ENCODE measurements at places on chromosomes 4 and X.

DNA sequence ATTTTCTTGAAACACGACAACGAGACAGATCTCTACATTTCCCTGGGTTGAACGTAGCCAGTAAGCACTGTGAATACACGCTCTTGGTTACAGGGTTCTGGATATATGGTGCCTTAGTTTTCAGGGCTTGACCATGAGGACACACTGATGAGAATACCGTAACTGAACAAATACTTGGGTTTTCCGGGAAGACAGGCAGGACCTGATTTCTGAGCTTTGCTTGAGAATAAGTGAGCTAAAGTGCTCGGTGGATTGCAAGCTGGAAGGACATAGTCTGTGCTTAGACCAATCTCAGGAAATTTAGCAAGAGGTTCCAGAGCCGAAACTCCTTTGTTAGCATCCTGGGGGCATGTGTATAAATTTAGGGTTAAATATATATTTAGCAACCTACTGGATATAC is 876 bp upstream of the TACR3 start:
- H3K27ac ChIP-seq, result no peak overlapping the region
- DNase-seq, result peak; percentile 82

DNA sequence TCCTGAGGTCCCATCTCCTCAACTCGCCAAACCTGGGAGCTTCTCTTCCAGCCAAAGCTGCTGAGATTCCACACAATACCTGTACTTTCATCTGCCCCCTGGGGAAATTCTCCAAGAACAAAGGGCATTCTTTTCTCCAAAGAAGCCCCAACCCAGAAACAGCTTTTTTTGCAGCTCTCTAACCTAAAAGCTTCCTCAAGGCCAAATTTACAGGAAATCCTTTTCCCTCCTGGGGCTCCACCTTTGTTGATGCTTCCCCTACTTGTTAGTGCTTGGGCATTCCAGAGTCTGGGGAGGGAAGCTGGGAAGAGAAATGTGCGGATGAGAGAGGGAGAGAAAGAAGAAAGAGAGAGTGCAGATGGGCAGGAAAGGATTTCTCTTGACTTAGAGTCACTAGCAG is 24.3 kb downstream of the ZBTB33 start:
- H3K27ac ChIP-seq, result no peak overlapping the region
- no peaks in the 10 kb centered on the region for H3K36me3 ChIP-seq
- no peaks in the 10 kb centered on the region for H3K27me3 ChIP-seq

- peaks cover 4% of the 10 kb centered on the region for H3K4me1 ChIP-seq
- no peak overlapping the region for H3K4me3 ChIP-seq
- no peaks in the 10 kb centered on the region for H3K27me3 ChIP-seq
- no peak for DNase-seq
- peaks cover 53% of the 10 kb centered on the region for H3K36me3 ChIP-seq
- H3K27ac ChIP-seq, result no peak overlapping the region
Observed at GRCh38 chr4:3525532-3526430, 6.4 kb downstream of the LRPAP1 start.

DNA sequence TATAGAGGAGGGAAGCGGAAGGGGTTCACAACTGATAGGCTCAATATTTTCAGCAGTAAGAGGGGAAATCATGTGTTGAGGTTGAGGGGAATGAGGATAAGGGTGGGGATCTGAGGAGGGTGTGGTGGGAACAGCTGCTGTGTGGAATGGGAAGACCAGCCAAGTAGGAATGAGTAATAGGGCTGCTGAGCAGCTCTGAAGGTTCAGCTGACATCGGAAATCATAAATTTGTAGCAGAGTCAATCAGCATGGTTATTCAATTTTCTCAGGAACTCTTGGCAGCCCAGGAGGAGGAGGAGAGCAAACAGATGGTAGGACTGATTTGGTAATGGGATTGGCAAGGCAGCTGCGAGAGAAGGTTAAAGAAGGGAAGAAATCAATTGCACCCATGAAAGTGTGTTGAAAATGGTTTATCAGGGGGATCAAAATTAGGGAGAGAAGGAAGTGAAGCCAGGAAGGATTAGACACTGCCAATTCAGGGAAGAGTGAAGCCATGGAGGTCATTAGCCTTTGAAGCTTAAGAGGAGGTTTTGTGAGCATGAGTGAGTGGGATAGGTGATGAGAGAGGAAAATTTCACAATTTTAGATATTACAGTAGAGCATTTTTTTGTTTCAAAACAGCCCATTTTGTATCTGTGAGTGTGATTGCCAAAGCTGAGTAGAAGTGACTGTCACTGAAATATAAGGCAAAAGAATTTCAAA is 82.6 kb downstream of the PCDH7 start:
- H3K27ac ChIP-seq, result no peak overlapping the region
- no peak overlapping the region for H3K4me3 ChIP-seq
- no peak for DNase-seq
- H3K36me3 ChIP-seq, result peaks cover 1% of the 10 kb centered on the region
- H3K4me1 ChIP-seq, result no peaks in the 10 kb centered on the region
- H3K27me3 ChIP-seq, result no peaks in the 10 kb centered on the region

DNA sequence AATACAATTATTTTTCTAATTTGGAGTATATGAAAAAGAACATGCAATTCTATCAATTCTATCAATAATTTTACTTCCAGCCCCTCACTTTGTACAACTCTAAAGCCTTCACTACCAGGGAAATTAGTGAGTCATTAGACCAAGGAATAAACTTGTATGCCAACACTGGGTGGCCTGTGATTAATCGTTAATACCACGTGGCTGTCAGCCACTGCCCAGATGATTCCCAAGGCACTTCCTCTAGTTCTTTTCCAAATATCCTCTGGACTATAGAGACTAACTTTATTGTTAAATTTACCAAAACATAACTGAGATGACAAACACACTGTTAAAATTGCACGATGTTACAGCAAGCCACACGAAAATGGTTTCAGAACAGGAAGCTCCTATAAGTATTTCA is 45.7 kb downstream of the MID1 start:
- peaks cover 5% of the 10 kb centered on the region for H3K4me1 ChIP-seq
- no peaks in the 10 kb centered on the region for H3K36me3 ChIP-seq
- no peak for DNase-seq
- no peak overlapping the region for H3K27ac ChIP-seq
- H3K27me3 ChIP-seq, result no peaks in the 10 kb centered on the region

DNA sequence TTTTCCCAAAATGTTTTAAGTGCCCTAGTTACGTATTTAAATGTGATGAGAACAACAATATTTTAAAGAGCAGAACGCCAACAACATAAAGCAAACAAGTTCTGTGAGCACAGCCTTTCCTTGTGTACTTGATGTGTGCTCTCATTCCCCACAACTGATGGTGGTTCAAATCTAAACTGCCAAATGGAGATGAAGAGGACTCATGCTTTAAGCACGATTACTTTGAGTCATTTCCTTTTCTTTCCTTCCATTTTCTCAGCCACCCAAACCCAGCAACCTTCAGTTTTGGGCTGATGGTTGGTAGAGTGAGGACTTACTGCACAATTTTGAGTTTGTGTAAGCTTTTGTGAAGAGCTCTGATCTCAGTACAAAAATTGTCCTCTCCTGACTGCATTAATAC is 1.7 kb downstream of the NSD2 start:
- H3K27me3 ChIP-seq, result no peaks in the 10 kb centered on the region
- H3K4me3 ChIP-seq, result no peak overlapping the region
- DNase-seq, result no peak
- H3K4me1 ChIP-seq, result no peaks in the 10 kb centered on the region
- no peak overlapping the region for H3K27ac ChIP-seq
- H3K36me3 ChIP-seq, result no peaks in the 10 kb centered on the region

- no peak for DNase-seq
- H3K36me3 ChIP-seq, result no peaks in the 10 kb centered on the region
- H3K4me3 ChIP-seq, result no peak overlapping the region
- H3K27me3 ChIP-seq, result no peaks in the 10 kb centered on the region
- no peaks in the 10 kb centered on the region for H3K4me1 ChIP-seq
Observed at GRCh38 chrX:108811891-108812290, 75.5 kb upstream of the IRS4 start.

- H3K4me1 ChIP-seq, result no peaks in the 10 kb centered on the region
- no peak overlapping the region for H3K4me3 ChIP-seq
- H3K27me3 ChIP-seq, result no peaks in the 10 kb centered on the region
Observed at GRCh38 chr4:6032249-6033244, 14.3 kb upstream of the C4orf50 start.

GRCh38 chrX:137067147-137067546 is 33.4 kb upstream of the GPR101 start:
- H3K27me3 ChIP-seq, result no peaks in the 10 kb centered on the region
- H3K4me1 ChIP-seq, result no peaks in the 10 kb centered on the region
- no peak for DNase-seq
- no peak overlapping the region for H3K4me3 ChIP-seq
- H3K36me3 ChIP-seq, result no peaks in the 10 kb centered on the region

- H3K4me1 ChIP-seq, result no peaks in the 10 kb centered on the region
- no peak overlapping the region for H3K4me3 ChIP-seq
- H3K36me3 ChIP-seq, result no peaks in the 10 kb centered on the region
- no peak overlapping the region for H3K27ac ChIP-seq
- DNase-seq, result no peak
Observed at GRCh38 chr4:65096630-65097029, 573.7 kb downstream of the EPHA5 start.

GRCh38 chr4:173189117-173189693 is 20.6 kb downstream of the GALNT7 start:
- H3K4me1 ChIP-seq, result no peaks in the 10 kb centered on the region
- H3K4me3 ChIP-seq, result no peak overlapping the region
- no peak overlapping the region for H3K27ac ChIP-seq
- H3K36me3 ChIP-seq, result no peaks in the 10 kb centered on the region

GRCh38 chr4:150310159-150310895 is 232.1 kb downstream of the DCLK2 start:
- no peaks in the 10 kb centered on the region for H3K36me3 ChIP-seq
- DNase-seq, result no peak
- no peak overlapping the region for H3K27ac ChIP-seq
- no peaks in the 10 kb centered on the region for H3K27me3 ChIP-seq
- no peaks in the 10 kb centered on the region for H3K4me1 ChIP-seq

DNA sequence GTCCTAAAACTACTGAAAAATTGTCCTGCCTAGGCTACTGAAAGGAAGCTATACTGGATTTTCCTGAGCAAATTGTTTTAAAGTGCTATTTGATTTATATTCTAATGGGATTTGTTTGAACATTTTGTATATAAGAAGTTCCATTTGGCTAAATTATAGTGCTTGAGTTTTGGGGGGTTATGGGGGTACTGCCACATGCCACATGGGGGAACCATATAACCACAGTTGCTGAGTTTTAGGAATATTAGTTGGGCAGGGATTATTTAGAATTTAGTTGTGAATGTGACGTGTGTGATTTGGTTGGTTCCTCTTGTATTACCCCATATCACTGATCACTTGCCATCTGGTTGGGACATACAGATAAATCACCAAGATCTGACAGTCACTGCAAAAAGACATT is 224.5 kb upstream of the TAPT1 start:
- no peak for DNase-seq
- no peaks in the 10 kb centered on the region for H3K36me3 ChIP-seq
- H3K4me1 ChIP-seq, result no peaks in the 10 kb centered on the region
- H3K27ac ChIP-seq, result no peak overlapping the region
- H3K27me3 ChIP-seq, result no peaks in the 10 kb centered on the region
- H3K4me3 ChIP-seq, result no peak overlapping the region

DNA sequence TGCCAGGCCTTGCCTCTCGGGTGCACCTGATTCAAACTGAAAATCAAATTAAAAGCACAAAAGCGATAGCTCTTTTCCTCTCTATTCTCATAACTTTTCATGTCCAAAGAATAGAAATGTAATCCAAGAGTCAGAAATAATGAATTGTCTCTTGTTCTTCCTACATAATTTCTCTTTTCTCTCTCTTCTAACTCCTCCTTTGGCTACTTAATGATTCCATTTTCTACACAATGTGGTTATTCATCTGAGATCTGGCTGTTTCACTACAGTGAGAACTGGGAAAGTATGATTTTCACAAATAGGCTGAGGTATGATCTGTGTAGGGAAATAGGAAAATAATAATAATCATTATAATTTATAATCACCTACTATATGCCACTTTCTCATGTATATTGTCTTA is 703.5 kb downstream of the PDHA2 start:
- H3K27me3 ChIP-seq, result no peaks in the 10 kb centered on the region
- H3K4me3 ChIP-seq, result no peak overlapping the region
- H3K36me3 ChIP-seq, result no peaks in the 10 kb centered on the region
- no peak overlapping the region for H3K27ac ChIP-seq
- no peak for DNase-seq
- H3K4me1 ChIP-seq, result no peaks in the 10 kb centered on the region

GRCh38 chr4:90977726-90978125 is 850.5 kb downstream of the CCSER1 start:
- H3K36me3 ChIP-seq, result no peaks in the 10 kb centered on the region
- H3K4me1 ChIP-seq, result no peaks in the 10 kb centered on the region
- H3K4me3 ChIP-seq, result no peak overlapping the region

DNA sequence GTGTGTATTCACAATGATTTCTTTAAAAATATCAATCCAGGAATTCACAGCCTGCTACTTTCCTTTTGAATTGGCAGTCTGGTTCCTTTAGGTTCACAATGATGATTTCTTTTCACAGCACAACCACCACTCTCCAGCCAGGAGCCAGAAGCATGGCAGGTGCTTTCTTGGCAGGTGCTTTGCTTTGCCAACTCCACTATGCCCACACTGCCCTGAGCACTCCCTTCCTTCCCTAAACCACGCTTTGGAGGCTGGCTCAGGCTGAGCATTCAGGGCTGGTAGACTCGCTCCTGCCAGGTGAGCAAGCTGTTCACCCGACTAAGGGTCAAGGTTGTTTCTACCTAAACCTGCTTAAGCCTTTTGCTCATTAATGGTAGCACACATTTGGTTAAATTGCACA is 184.5 kb downstream of the SH3KBP1 start:
- no peak overlapping the region for H3K27ac ChIP-seq
- no peaks in the 10 kb centered on the region for H3K27me3 ChIP-seq
- peaks cover 5% of the 10 kb centered on the region for H3K36me3 ChIP-seq
- DNase-seq, result no peak
- peaks cover 4% of the 10 kb centered on the region for H3K4me1 ChIP-seq
